ENCODE measurements at places on chromosomes 5 and 9.

DNA sequence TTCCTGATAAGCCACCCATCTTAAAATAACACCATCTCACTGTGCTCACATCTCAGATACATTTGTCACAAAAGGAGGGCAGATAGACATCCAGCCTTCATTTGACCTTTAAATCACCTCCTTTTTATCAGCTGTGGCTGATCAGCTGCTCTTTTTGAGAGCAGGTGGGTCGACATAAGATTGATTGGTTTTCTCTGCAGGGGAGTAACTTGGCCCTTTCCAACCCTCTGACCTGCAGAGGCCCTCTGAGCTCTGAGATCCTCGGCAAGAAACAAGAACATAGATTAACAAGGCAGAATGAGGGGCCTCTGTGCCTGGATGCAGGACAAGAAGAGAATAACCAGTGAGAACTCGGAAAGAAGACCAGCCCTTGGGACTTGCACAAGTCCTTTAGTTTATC, 33.5 kb upstream of the GLRA1 start:
- DNase-seq = no peak

DNA sequence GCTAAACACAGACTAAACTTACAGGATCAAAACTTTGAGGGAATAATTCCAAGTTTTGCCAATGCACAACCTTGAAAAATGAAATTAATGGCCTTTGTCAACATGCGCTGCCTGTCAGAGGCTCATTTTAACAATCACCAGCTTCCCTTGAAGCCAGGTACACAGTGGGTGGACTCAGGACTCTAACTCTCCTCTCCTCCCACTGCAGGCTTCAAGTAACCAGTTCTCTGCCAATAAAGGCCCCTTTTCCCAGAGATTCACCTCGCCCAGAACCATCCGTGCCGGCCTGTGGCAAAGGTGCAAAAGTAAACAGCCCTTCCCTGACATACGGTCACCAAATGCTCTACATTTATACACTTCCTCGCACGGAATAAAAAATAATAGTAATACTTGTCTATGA, 18.4 kb upstream of the FBP2 start:
- no peak for DNase-seq

DNA sequence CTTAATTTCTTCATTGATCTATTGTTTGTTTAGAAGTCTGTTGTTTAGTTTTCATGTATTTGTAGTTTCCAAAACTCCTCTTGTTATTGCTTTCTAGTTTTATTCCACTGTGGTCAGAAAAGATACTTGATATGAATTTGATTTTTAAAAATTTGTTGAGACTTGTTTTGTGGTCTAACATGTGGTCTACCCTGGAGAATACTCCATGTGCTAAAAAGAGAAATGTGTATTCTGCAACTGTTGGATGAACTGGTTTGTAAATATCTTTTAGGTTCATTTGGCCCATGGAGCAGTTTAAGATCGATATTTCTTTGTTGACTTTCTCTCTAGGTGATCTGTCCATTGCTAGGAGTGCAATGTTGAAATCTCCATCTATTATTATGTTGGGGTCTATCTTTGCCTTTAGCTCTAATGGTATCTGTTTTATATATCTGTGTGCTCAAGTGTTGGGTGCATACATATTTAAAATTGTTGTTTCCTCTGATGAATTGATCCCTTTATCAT, 150.6 kb upstream of the ATP10B start:
- DNase-seq = no peak

- DNase-seq = no peak
Observed at GRCh38 chr5:17497446-17497845, 585 bp upstream of the TAF11L2 start.

DNA sequence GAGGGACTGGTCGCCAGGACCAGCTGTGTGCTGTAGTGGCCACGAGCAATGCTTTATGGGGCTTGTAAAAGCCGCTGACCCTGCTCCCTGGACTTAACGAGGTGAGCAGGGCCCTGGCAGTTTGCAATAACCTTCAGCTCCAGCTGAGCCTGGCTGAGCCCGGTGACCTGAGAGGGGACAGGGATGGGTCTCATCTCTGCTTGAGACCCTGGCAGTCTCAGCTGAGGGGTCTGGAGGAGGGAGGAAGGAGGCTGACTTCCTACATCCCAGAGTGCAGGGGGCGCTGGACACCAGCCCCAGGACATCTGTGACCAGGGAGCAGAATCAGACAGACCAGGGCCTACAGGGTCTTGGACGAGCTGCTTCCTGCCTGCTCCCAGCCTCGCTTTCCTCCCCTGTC, 277.5 kb upstream of the MVB12B start:
- DNase-seq = no peak

DNA sequence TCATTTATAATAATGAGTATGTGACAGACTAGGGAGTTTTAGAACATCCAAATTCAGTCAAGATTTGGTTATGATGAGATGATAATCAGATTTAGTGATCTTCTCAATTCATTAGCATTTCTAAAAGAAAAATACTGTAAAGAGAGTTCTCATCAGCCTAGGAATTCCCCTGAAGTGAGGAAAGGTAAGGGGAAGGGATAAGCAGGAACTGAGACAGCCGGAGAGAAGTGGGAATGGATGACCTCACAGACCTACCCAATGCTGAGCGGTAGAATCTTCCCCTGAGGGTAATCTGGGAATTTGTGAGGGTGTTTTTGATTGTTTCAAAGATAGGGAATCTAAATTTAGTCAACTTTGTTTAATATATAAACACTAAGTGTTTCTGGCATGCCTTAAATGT, 16.7 kb upstream of the GPBP1 start:
- no peak for DNase-seq

- no peak for DNase-seq
Observed at GRCh38 chr9:112640311-112640710, 77.6 kb downstream of the INIP start.

DNA sequence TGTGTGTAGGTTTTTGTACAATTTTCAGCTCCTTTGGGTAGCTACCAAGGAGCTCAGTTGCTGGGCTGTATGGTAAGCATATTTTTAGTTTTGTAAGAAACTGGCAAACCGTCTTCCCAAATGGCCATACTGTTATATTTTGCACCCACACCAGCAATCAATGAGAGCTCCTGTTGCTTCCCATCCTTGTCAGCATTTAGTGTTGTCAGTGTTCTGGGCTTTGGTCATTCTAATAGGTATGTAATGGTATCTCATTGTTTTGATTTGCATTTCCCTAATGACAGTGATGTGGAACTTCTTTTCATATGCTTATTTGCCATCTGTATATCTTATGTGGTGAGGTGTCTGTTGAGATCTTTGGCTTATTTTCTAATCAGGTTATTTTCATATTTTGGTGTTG, 320.1 kb downstream of the MLLT3 start:
- DNase-seq = no peak

GRCh38 chr9:110076894-110077725, 130.8 kb downstream of the C9orf152 start:
- no peak for DNase-seq

- no peak for DNase-seq
Observed at GRCh38 chr9:78543353-78543752, 246.4 kb downstream of the PSAT1 start.

- no peak for DNase-seq
Observed at GRCh38 chr5:16411235-16411634, 54.4 kb downstream of the ZNF622 start.

DNA sequence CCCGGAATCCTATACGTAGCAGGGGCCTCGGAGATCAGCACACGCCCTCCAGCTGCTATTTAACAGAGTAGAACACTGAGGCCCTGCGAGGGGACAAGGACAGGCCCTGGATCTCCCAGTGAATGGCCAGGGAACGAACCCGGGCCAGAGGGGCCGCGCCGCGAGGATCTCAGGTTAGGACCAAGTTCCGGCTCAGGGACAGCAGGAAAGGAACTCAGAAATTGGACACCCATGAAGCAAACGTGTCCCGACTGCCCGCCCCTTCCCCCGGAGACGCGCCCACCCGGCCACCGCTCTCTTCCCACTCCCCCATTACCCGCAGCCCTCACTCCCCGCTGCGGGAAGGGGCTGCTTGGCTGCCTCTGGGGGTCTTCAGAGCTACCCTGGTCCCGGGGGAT, 1.0 kb upstream of the FOXE1 start:
- no peak for DNase-seq

- DNase-seq = no peak
Observed at GRCh38 chr5:180072556-180072955, 997 bp upstream of the RNF130 start.

DNA sequence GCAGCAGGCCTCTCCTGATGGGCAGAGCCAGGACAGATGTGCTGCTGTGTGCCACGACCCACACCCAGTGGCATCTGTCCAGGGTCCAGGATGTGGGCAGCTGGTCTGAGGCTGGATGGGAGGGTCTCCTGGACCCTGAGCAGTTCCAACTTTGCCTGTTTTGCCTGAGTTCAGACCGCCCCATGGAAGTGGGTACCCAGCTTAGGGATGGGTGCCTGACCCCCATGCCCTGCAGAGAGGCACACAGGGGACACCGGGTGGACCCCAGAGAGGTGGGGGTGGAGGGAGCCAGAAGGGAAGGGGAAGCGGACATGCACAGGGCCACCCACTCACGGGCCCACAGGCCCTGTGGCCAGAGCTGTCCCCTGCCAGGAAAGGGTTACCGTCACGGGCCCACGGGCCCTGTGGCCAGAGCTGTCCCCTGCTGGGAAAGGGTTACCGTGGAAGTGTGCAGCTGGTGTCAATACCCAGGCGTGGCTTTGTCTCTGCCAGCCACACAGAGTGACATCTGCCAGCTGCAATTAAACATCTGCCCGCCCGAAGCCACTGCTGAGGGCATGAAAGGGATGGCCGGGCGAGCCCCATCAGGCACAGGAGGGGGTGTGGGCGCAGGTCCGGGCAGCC, 50.0 kb downstream of the NACC2 start:
- DNase-seq = no peak

GRCh38 chr9:70053864-70054263, 10.2 kb downstream of the MAMDC2 start:
- no peak for DNase-seq

GRCh38 chr9:68895741-68896478, 118.0 kb downstream of the PRKACG start:
- DNase-seq = no peak

DNA sequence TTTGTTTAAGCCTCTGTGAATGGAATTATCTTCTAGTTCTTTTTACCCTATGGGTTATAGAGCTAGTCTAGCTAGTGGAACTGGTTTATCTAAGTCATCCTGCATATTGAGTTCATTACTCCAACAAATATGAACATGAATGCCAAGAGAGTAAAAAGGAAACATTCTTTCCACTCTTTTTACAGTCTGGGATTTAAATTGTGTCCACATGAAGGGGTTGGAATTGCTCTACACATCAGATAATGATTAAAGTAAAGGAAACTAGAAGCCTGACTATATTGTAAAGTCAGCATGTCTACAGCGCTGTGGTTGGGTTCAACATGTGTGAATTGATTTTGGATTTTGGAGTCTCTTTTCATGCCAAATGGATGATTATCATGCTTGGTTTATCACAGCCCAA, 173.1 kb downstream of the CCDC171 start:
- DNase-seq = no peak

DNA sequence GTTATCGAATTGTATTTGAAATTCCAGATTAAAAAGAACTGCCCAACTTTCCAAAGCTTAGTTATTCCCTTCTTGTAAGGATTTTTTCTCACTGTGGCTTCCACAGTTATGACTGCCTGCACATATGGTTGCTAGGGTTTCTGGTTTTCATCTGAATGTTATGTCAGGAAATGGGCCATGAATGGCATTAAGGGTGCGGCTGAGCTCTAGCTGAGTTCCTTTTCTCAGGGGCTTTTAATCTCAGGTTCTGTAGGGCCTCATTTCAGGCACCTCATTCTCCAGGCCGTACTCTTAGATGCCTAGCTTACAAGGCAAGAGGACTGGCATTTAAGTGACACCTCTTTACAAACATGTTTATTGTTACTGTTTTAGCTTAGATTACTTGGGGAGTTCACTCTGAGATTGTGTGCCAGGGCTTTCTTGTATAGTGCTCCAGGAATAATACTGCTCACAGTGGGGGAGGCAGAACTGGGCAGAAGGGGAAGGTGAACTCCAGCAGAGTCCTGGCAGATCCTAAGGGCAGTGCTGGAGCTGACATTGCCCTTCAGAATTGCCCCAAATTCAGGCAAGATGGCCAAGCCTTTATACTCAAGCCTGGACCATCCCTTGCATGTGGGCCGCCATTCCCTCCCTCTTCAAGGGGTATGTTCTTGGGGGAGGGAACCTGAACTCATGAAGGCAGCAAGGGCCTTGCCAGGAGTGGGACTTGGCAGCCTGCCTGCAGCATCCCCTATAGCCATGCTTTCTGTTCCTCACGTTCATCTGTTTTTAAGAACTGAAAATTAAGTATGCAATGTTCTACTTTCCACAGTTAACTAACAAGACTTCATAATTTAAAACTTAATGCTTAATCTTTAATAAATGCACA, 111.5 kb downstream of the KDM4C start:
- DNase-seq = no peak

DNA sequence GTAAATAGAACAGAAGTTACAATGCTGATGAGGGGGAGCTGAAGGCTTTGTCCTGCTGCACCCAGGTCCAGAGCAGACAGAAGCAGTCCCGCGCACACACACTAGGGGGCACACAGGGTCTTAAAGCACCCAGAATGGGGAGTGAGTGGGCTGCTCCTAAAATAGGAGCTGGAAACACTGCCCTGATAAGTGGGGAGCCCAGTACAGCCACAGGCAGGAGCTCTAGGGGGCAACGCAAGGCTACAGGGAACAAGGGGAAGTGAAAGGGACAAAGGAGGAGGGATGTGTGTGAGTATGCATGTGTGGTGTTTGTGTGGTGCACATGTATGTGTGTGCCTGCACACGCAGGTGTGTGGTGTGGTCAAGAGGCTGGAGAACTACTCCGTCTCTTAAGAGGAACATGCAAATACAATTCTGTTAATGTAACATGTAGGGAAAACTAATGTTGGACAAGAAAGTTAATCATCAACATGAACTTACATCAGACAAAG, 191.5 kb downstream of the ROR2 start:
- no peak for DNase-seq

DNA sequence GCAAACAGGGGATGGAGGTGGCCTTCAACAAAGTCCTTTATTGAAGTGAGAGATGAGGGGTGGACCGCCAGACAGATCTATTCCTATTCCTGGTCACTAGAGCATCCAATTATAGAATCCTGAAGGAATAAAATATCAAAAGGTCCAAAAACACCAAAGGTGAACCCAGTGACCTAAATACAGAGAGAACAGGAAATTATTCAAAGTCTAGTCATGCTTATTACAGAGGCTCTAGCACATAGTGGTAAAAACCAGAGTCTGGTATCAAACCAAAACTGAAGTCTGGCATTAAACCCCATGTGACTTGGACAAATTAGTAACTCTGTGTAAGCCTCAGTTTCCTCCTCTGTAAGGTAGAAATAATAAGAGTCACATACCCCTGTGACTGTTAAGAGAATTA, 100.5 kb upstream of the SNX2 start:
- no peak for DNase-seq

DNA sequence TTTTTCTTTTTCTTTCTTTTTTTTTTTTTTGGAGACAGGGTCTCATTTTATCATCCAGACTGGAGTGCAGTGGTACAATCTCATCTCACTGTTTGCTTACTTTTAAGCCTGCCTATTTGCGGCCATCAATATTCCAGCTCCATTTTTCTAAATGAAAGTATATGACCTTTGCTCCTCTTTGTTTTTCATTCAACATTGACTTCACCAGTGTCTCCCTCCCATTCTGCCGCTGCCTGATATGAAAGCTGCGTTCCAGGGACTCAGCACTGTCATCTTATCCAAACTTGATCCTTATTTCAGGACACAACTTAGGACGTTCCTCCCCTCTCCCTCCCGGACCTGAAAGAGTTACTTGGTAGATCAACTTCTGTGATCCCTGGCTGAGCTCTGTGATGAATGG, 73.6 kb downstream of the LRRC70 start:
- DNase-seq = no peak

- DNase-seq = no peak
Observed at GRCh38 chr9:126049896-126050604, 276.6 kb upstream of the MVB12B start.

All from stimulated activated CD8-positive, alpha-beta memory T cell treated with anti-CD3 and anti-CD28 coated beads, Interleukin-4, amount 100 ng/mL, for 1 hour (primary cell).